ENCODE measurements at places on chromosomes 5 and 9.

DNA sequence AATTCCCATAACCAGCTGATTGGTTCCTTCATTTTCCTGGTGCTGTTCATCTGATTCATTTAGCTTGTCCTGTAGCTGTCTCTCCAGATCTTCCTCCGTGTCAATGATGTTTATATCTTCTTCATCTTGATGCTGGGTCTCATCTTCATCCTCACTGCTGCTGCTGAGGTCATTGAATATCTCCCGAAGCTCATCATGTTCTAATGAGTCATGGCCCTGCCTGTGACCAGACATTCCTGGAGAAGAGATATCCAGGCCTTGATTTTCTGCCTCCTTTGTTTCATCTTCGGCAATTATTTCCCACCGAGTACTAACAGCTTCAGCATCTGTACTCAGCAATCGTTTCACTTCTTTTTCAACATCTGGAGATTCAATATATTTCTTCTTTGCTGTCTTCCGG, 1.4 kb downstream of the TAF7 start:
- DNase-seq, result no peak

DNA sequence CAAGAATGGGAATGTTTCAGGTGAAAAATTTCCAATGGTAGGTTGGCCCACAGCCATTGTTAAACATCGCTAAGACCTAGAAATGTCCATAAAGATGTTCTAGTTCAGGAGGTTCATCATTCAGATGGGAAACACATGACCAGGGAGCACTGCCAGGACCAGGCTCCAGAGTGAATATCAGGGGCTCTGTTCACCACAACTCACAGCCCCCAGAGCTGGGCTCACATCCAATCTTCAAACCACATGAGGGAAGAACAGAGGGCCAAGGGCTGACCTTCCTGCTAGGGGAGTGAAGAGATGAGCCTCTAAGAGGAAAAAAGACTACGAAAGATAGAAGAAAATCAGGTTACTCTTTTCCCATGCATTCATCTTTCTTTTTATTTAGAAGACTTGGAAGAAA, 205.8 kb downstream of the SEMA5A start:
- peak; percentile 68 for DNase-seq

DNA sequence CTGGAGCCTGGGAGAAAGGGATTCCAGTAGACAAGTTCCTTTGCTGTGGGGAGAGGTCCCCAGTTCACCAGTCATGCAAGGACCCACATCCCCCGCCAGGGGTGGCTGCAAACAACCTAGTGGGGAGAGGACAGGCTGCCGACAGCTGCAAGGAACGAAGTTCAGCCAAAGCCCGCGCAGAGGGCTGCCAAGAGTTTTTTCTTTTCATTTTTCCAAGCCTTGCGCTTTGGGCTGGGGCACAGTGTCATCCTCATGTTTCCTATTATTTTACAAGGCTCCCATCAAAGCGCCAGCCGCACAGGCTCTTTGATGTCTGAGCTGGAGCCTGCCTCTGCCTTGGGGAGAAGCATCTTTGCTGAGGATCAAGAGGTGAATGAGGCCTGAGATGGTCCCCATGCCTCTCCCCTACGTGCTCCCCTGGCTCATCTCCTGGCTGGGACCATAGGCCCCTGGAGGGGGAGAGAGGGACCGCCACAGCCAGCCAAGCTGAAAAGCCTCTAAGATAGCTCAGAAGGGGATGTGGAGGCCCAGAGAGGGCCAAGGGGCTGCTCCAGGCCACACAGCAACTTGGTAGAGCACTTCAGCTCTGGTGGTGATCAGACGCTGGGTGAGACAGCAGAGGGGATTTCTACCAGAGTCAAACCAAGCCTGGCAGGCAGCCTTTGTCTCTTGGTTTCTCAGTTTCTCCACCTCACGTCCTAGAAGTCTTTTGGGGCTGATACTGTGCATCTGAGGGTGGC, 50.4 kb upstream of the SYNPO start:
- no peak for DNase-seq

- peak; percentile 46 for DNase-seq
Measured at GRCh38 chr9:10612641-10613398, at the start of gene PTPRD. TSS of gene PTPRD (minus strand) at chr9:10613002.

- DNase-seq, result no peak
Measured at GRCh38 chr5:139473565-139473964, 2.8 kb downstream of the SMIM33 start.

- DNase-seq, result no peak
Measured at GRCh38 chr9:116717150-116717549, 30.0 kb downstream of the TRIM32 start.

- DNase-seq, result no peak
Measured at GRCh38 chr5:65021527-65022226, 252.9 kb downstream of the CWC27 start.

DNA sequence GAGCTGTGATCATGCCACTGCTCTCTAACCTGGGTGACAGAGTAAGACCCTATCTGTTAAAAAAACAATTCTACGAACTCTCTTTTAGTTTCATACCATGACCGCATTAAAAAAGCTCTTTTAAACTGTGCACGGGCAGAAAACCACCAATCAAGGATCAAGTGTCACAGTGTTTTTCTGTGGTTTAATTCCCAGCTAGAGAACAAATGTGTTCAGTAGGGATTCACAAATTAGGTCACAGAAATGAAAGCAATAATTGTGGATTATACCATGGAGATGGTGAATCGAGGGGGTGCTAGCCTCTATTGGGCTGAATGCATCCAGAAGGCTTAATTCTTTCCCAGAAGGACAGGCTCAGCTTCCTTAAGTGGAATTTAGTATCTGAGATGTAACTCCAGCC, 79.1 kb downstream of the ATG10 start:
- no peak for DNase-seq

- DNase-seq, result no peak
Measured at GRCh38 chr9:117354997-117355396, 59.9 kb downstream of the ASTN2 start.

DNA sequence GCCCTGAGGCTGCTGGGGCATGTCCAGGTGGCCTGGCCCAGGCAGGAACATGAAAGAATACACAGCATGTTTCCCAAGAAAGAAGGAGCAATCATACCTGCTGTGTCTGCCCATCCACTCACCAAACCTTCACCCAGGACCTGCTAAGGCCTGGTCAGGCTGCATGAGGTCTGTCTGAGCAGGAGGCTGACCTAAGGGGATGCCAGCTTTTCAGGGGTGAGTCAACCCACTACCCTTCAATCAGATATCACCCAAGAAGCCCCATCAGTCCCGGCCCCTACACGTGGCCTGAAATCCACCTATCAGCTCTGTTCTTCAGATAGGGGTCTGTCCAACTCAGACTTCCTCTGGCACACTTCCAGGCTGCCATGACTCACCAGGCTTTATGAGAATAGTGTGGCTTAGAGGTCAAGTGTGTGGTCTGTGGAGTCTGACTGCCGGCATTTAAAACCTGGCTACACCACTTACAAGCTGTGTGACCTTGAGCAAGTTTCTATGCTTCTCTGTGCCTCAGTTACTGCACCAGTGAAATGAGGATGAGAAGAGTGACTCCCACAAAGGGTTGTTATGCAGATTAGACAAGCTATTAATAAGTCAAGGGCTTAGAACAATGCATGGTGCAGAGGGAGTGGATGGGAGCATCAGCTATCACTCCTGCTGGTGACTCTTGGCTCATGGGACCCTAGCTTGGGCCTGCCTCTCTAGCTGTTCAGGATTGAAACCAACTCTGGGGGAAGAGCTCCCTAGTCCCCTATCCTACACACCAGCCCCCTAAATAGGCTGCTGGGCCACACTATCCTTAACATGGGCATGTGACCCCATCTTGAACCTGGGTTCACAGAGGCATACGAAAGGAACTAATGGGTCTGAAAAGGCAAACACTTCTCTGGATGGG, 130.3 kb downstream of the PAX5 start:
- DNase-seq, result peak; percentile 85

- no peak for DNase-seq
Measured at GRCh38 chr5:98263084-98263483, 510.4 kb upstream of the RGMB start.

- DNase-seq, result no peak
Measured at GRCh38 chr9:124776954-124777648, at the start of gene OLFML2A. TSS of gene OLFML2A (plus strand) at chr9:124777133. CDS start at chr9:124777271, 138 bp downstream.

- no peak for DNase-seq
Measured at GRCh38 chr5:38465061-38465460, 91.4 kb downstream of the LIFR start.

- no peak for DNase-seq
Measured at GRCh38 chr9:119291554-119291953, 77.7 kb downstream of the BRINP1 start.

GRCh38 chr9:114718801-114719221, 36.8 kb upstream of the TEX48 start:
- no peak for DNase-seq

GRCh38 chr9:130159915-130160670, 12.1 kb upstream of the NCS1 start:
- DNase-seq, result no peak

- no peak for DNase-seq
Measured at GRCh38 chr9:134706522-134706921, 64.9 kb downstream of the COL5A1 start.

DNA sequence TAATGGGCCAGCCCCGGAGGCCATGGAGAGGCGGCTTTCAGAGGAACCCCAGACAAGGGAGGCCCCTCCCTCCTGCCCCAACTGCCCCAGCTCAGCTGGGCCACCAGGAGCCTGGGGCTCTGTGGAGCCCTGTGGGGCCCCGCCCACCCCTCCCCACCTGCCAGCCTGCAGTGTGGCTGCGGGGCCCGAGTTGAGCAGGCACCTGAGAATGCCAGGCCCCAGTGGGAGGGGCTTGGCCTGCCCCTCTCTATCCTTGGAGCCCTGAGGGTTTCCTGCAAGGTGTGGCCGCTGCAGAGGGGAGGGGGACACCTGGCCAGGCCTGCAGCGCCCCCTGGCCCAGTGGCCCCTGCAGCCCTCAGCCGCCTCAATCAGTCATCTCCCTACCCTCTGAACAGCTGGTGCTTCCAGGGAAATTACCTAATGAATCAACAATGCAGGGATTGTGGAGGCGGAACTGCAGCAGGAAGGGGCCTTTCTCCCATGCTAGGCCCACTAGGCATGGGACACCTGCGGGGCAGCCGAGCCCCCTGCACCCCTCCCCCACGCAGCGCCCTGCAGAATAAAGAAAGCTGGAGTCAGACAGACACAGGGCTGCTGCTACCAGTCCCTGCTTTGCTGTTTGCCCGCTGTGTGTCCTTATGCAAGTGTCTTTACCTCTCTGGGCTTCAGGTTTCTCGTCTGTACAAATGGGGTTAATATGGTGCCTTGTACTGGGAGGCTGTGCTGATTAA, 48.0 kb downstream of the LMX1B start:
- peak; percentile 9 for DNase-seq

- no peak for DNase-seq
Measured at GRCh38 chr9:106025453-106025852, 331.1 kb downstream of the TMEM38B start.

DNA sequence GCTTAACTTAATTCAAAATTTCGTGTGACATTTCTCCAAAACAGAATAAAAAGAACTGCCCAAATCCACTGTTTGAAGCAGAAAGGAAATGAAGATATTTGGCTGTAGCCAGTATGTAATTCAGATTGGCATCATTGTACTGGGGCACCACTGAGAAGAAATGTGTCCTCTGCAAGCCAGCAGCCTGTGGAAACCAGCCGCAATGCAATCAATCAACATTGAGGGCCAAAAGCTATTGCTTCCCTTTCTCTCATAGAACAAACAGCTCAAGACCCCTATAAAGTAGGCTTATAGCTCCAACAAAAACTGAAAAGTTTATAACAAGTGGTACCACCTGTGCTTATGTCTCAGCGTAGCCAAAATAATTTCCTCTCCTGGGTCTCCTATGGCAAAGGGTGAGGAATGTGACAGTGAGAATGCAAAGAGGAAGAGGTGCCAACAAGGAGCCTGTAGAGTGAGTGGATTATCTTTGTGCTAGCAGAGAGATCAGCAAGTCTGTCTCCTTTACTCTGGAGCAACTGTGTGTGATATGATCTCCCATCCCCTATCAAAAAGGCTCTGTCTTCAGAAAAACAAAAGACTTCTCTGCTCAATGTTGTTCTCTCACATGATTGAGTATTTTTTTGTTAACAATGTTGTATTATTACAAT, 1072.3 kb upstream of the DMAC1 start:
- no peak for DNase-seq

GRCh38 chr5:14873790-14874189, 2.2 kb upstream of the ANKH start:
- DNase-seq, result no peak

DNA sequence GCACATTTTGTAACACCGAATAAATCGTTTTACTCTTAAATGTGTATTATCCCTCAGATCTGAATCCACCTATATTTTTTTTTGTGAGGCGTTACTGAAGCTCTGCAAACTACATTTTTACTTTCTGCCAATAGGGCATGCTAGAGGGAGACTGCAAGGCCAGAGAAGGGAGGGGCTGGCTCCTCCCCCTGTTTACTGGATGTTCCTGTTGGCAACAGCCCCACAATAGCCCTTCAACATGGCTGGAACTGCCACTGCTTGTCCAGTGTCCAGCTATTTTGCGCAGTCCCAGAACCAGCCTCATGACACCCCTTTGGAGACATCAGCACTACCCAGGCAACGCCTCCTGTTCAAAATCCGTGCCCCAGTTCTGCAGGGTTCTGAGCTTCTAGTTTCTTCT, 85.4 kb upstream of the MIER3 start:
- peak; percentile 3 for DNase-seq

- peak; percentile 89 for DNase-seq
Measured at GRCh38 chr9:108621991-108622855, 233.6 kb downstream of the ACTL7B start.

DNA sequence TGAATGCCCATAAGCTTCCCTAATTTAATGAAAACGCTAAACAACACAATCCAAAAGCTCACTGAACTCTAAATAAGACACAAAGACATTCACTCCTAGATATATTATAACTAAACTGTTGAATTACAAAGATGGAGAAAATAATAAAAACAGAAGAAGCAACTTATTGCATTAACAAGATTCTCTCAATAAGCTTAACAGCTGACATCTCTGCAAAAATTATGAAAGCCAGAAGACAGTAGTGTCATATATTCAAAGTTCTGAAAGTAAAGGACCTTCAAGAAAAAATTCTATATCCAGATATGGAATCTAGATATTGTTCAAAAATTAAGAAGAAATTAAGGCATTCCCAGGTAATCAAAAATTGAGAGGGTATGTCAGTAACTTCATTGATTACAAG, 957.8 kb upstream of the TYRP1 start:
- peak; percentile 27 for DNase-seq

GRCh38 chr5:76960004-76960625, 7.3 kb downstream of the CRHBP start:
- DNase-seq, result peak; percentile 24

- DNase-seq, result no peak
Measured at GRCh38 chr5:10303699-10304170, 4.0 kb downstream of the CMBL start.

- no peak for DNase-seq
Measured at GRCh38 chr5:7261049-7261448, 134.9 kb upstream of the ADCY2 start.

DNA sequence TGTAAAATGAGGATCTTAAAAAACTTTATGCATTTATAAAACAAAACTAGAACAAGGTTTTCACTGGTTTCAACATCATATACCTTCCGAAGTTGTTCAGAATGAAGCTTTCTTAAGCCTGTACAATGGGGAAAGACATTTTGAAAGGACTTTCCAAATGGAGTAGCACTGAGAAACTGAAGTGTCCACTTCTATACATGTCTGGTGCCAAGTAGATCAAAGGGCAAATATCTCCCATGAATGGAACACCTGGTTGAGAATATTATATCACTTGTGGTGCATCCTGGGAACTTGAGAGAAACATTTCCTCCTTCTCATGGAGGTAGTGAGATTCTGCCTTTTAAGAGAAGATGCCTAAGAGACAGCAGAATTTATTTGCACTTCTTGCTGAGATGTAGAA, 182.1 kb upstream of the ACTBL2 start:
- DNase-seq, result no peak

GRCh38 chr9:72772661-72773060, 180.2 kb downstream of the ALDH1A1 start:
- peak; percentile 19 for DNase-seq

Measured in amniotic epithelial cell (primary cell).